ENCODE measurements at places on chromosomes 16 and 17.

DNA sequence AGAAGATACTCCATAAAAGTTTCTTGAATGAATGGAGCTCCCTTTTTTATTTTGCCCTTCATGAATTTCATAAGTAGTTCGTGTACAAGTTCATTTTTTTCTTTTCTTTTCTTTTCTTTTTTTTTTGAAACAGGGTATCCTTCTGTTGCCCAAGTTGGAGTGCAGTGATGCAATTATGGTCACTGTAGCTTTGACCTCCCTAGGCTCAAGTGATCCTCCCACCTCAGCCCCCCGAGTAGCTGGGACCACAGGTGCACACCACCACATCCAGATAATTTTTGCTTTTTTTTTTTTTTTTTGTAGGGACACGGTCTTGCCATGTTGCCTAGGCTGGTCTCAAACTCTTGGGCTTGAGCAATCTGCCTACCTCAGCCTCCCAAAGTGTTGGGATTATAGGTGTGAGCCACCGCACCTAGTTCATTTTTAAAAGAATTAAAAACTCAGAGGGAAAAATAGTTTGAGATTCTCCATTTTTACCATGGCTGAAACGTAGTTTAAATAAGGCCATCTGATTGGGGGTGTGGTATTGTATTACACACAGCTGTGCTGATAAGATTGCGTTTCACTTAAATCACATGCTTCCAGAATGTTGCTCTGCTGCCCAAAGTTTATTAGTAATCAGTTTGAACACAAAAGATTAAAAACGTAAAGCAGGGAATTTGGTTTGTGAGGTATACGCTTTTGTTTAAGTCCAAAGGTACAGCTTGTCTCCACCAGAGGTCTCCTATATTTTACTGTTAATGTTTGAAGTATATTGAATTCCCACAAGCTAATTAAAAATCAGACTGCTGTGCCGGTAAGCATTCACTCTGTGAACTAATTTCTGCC, 154.1 kb downstream of the SOCS1 start:
- no peak for DNase-seq

DNA sequence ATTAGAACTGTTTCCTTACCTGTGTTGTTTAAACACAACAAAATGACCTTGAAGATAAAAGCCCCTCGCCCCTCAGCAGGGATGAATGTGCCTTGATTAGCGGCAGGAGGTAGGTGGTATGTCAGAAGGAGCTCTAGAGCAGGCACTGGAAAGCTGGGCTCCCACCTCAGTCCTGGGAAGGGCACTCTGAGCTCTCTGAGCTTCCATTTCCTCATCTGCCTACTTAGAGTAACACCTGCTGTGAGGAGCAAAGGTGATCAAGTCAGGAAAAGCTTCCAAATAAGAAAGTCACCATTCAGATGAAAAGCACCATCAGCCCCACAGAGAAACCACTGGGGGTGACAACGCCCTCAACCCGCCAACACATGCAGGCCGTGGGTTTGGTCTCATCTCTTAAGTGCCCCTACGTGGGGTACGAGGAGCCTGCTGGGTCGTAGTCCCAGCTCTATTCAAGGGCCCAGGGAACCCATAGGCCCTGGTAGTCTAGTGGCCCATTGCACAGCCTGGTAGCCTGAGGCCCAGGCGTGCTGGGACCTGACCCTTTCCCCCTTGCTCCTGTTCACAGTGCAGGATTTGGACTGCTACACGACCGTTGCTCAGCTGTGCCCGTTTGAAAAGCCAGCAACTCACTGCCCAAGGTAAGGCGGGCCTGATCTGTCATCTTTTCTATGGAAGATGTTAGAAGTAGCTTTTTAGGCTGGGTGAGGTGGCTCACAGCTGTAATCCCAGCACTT, 57.3 kb downstream of the CRISPLD2 start:
- DNase-seq, result no peak

DNA sequence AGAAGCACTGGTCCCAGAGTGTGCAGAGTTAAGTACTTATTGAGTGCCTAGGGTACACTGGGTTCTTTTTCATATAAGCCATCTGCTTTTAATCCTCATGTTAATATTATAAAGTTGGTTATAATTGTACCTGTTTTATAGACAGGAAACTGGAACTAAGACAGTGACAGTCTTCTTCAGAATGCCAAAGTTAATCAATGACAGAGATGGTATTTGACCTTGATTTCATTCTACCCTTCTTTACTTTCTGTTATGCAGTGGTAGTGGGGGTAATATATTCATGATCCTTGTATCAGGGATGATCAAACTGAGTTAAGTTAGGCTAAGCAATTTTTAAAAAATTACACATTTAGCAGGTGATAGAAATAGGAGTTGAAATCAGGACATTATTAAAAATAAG, 108.6 kb upstream of the GOT2 start:
- DNase-seq, result no peak

DNA sequence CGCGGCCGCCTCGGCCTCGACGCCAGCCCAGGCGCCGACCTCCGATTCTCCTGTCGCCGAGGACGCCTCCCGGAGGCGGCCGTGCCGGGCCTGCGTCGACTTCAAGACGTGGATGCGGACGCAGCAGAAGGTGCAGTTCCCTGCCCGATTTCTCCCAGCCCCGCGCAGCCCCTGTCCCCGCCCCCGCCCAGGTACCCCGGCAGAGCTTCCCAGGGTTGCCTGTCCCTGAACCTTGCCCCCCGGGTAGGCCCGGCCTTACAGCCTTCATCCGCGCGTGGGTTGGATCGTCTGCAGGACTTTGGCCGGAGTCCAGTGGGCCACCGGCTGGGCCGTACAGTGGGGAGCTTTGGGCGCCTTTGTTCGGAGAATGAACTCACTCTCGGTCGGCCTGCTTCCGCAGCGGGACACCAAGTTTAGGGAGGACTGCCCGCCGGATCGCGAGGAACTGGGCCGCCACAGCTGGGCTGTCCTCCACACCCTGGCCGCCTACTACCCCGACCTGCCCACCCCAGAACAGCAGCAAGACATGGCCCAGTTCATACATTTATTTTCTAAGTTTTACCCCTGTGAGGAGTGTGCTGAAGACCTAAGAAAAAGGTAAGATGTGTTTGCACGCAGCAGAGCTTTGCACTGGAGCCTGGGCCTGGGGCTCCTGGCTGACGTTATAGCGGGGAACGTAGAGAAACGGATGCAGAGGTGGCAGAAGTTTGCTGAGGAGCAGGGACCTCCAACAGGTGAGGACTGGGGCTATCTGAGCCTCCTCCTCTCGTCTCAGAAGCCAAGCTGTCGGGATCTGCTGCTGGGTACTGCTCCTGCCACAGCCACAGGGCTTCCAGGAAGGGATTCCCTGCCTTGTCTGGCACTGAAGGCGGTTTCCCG, 593 bp downstream of the GFER start:
- no peak for DNase-seq

- DNase-seq, result no peak
These were observed 1.6 kb downstream of the SEZ6 start for GRCh38 chr17:29004081-29004692.

DNA sequence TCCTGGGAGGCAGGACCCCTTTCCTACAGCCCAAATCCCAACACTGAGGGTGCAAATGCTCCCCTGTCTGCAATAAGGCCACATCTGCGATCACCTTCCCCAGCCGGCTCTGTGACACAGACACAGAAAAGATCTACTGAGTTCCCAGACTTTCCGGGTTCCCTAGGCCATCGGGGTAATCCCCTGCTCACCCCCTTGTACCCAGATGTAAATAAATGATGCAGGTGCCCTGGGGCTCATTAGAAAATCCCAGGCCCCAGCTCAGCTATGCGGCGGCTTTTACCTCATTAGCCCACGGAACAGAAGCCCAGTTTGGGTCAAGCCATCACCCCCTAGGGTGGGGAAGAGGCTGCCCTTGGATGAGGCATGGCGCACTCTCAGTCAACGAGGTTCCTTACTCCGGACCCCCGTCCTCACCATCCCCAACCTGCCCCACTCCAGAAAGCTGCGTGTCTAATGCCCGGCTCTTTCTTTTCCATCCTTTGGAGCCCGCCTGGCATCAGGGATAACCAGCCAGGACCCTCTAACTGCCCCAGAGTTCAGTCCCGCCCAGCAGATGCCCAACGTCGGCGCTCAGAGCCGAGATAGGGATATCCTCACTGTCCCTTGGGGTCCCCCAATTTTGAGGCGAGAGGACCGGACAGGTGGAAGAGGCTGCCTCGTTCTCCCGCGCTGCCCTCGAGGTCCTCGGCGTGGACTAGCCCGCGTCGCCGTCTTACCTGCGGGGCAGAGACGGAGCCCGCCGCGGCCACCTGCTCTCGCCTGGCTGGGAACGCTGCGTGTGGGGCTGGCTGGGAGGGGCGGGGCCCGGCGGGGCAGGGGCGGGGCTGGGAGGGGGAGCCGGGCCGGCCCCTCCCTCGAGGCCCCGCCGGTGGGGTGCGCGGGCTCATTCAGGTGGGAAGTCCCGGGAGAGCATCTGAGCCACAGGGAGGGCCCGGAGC, at the start of gene ZNF385C:
Gene ZNF385C, minus strand, starts transcription at position 783 of the 941 bp plus-strand sequence. CDS start 35,417 bp downstream, outside the sequence.
- DNase-seq, result no peak

- DNase-seq, result no peak
These were observed 41.8 kb downstream of the TANGO6 start for GRCh38 chr16:68884861-68885720.

GRCh38 chr17:73423806-73424205, 112.0 kb upstream of the CDC42EP4 start:
- no peak for DNase-seq

DNA sequence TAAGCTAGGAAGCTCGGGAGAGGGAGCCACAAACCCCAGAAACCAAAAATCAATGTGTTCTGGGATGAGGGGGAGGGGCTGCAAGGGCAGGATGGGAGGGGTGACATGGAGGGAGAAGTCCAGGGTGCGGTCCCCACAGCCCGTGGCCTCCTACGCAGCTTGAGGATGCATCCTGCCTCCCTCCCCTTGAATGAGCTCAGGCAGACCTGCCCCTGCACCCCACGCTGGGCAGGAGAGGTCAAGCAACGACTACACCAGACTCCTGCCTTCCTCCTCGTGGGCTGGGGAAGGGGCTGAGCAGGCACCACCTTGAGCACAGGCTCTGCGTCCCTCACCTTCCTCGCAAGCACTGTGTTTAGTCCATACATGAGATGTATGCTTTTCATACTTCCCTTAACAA, 3.9 kb downstream of the ANKRD13B start:
- DNase-seq, result no peak

DNA sequence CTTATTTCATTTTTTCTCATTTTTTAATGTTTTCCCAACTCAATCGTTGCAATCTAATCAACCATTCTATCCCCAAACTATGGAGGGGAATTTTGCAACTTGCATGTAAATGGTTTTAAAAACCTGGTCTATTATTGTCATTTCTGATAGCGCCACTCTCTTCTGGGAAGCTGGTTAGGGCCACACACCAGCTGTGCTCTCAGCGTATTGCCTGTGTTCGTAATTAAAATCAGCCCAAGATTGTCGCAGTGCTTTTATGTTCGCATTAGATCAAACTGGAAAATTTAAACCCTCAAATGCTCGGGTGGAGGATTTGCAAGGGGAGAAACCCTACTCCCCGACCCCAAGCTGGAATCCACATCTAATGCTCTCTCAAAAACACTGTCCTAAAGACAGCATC, 123.5 kb upstream of the CACNG5 start:
- no peak for DNase-seq

DNA sequence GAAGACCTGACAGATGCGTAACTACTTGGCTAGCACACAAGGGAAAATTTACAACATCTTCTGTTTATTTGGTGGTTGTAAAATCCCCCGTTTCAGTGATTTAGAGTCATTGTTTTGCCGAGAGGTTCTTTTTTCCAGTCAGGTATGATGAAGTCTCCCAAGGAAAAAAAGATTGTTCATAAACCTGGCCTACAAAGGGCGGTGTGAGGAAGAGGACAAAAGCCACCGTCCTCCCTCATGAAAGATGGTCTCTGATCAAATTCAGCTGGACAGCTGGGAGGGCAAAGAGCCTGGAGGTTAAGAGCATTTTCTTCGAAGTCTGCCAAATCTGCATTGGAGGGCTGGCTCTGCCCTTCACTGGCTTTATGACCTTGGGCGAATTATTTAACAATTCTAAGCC, 419.9 kb downstream of the HAPSTR1 start:
- no peak for DNase-seq

DNA sequence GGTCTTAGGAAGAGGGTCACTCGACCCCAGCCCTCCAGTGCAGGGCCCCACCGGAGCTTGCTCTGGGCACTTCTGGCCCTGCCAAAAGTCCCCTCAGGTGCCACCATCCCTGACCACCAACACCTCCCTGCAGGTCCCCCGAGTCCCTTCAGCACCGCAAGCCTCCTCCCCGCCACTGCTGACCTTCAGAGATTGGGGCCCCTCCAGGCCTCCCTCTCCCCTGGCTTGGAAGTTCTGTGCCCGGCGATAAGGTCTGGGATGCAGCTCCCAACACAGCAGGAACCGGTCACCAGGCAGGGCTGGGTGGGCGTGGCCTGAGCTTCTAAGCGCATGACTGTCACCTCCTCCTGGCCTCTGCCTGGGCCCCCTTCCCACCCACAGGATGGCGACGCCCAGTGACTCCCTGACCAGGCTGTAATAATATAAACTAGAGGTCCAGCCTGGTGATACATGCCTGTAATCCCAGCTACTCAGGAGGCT, 11.2 kb downstream of the PIEZO1 start:
- no peak for DNase-seq

GRCh38 chr17:17988427-17988945, 15.8 kb downstream of the DRC3 start:
- no peak for DNase-seq

GRCh38 chr16:15450624-15451023, 16.2 kb downstream of the BMERB1 start:
- no peak for DNase-seq

GRCh38 chr16:67661101-67661761, 471 bp downstream of the PARD6A start:
- DNase-seq, result peak; percentile 52

DNA sequence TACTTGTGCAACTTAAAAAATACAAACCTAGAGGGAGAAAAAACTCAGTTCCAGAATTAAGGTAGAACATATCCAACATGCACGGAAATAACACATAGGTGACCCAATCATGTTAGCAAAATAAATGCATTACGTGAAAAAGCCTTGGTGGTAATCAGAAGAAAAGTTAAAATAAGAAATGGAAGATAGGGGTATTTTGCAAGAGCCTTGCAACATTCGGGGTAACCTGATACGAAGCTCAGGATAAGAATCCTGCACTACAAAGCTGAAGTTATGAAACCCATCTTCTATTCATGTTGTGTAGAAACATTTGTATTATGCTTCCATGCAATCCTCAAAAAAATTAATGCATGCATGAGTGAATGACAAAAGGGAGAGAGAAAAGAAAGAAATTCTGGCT, 33.1 kb downstream of the CHCT1 start:
- no peak for DNase-seq

- DNase-seq, result peak; percentile 49
These were observed 11.1 kb downstream of the SCN4A start for GRCh38 chr17:63961355-63962212.

GRCh38 chr17:29129731-29130130, 50.5 kb downstream of the MYO18A start:
- DNase-seq, result no peak
